Stimulated activated CD4-positive, alpha-beta T cell treated with anti-CD3 and anti-CD28 coated beads, TNF-alpha, amount 100 ng/mL, for 1 hour (primary cell): ENCODE measurements at places on chromosomes 12 and 14.

GRCh38 chr14:54789781-54790480 lies 112.7 kb downstream of the GCH1 start:
- no peak for DNase-seq

GRCh38 chr12:91690531-91690930 lies 455.1 kb downstream of the BTG1 start:
- no peak for DNase-seq

- DNase-seq = no peak
These were observed 61.6 kb upstream of the DAAM1 start for GRCh38 chr14:59126714-59127436.

DNA sequence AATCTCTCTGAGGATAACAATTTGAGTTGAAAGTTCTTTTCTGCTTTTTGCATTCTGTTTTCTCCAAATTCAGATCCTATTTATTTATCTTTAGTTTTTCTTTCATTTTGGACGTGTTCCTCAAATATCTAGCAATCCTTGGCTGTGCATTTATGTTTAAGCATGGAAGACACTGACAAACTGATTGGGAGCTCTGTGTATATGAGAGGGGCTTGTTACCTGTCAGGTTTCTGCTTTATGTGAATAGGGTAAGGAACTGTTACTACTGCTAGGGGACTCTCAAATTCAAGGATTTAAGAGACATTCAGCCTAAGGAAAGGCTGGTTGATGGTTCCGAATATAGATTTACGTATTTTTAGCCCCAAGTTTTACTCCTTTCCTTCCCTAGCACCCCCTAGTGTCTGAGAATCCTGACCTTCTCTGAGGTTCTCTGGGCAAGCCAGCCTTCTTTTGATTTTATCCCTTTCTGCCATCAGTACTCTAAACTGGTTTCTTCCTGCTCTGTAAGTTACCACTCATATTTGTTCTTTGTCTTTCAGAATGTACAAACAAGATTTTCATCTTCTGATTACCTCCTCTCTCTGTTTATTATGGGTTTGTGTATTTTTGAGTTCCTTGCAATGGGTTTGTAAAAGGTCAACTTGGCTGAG lies 30.5 kb downstream of the YLPM1 start:
- no peak for DNase-seq

DNA sequence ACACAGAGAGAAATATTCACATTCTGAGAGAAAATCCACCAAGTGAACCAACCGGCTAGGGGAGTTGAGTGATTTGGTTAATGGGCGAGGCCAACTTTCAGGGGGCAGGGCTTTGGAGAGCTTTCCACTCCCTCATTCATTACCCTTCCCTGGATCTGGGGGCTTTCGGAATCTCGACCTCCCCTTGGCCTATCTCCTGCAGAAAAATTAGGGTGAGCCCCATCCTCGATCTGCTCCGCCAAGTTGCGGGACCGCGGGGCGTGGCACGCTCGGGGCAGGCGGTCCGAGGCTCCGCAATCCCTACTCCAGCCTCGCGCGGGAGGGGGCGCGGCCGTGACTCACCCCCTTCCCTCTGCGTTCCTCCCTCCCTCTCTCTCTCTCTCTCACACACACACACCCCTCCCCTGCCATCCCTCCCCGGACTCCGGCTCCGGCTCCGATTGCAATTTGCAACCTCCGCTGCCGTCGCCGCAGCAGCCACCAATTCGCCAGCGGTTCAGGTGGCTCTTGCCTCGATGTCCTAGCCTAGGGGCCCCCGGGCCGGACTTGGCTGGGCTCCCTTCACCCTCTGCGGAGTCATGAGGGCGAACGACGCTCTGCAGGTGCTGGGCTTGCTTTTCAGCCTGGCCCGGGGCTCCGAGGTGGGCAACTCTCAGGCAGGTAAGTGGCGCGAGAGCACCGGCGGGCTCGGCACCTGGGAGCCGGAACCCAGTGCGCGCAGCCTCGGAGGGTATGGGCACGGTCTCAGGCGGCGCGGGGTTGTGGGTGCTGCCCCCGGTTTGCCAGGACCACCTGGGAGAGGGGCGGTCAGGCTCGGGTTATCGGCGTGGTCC lies at the start of gene ERBB3:
Gene ERBB3 (plus strand): TSS at position 443 of the 833 bp plus-strand sequence. CDS start 136 bp downstream, at position 579.
- peak; percentile 55 for DNase-seq

DNA sequence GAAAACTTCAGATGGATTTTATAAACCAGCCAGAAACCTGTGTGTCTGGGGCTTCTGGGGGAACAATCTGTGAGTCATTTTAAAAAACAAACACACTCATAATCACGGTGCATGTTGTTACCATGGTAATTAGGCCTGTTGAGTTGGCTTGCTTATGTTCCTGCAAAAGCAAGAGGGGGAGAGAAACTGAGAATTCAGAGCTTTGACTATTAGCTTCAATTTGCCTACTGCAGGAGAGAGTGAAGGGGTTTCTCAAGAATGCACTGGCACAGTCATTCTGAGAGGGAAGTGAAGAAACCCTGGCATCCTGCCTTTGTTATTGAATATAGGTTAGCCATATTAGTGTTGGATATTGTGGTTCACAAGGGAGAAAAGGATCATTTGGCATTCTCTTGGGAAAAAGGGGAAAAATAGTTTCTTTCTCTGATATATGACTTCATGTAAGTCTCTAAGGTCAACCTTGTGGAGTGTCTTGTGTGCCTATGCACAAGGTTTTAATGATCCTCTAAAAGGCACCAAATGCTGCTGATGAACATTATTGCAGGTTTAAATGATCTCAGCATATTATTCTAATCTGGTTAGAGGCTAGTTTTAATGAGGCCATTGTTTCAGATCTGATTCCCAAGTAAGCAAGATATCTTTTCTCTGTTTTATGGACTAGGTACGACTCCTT lies 12.9 kb downstream of the GNG2 start:
- no peak for DNase-seq

DNA sequence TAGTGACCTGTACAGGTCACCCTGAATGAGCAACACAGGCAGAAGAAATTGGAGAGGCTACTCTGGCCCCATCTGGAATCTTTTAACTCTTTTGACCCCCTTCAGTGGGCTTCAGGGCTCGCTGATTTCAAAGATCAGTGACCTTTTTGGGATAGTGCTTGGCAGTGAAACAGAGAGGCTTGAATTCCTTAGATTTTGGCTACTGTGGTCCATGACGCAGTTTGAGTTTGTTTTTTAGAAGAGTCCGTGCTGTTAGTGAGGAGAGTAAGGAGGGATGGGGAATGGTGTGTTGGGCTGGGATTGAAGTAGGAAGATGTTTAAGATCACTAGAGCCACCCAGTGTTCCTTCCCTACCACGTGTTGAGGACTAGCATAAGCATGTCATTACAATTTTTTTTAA lies 16.5 kb downstream of the TMEM30B start:
- no peak for DNase-seq

DNA sequence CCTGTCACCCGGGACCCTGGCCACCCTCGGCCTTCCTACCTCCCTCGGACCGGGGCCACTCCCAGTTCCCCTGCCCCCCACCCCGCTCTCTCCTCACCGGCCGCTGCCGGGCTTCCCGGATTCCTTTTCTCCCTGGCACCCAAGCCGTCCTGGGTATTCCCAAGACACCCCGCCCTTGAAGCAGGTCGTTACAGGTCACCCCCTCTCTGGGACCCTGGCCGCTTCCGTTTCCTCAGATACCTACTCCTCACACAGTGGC lies 493 bp downstream of the NUMB start:
- no peak for DNase-seq

GRCh38 chr14:100640471-100641273 lies 53.5 kb upstream of the BEGAIN start:
- peak; percentile 48 for DNase-seq
